ENCODE measurements at places on chromosomes 11 and 22.

- no peak for DNase-seq
These were observed 852.1 kb upstream of the LRRC4C start for GRCh38 chr11:42311514-42311913.

DNA sequence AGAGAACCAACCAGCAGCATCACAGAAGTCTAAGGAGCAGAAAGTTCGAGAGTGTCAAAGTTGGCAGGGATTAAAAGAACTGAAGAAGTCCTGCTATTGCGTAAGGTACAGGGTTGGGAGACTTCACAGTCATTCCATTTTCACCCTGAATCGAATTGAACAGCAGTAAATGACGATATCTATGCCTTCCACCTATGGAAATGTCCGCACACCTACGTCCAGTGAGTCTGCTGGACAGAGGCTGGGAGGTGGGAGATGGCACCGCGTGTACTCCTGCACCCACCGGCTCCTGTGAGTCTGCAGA lies 116.7 kb downstream of the MICAL3 start:
- no peak for DNase-seq

GRCh38 chr22:30198921-30199320 lies 47.6 kb downstream of the LIF start:
- DNase-seq = no peak

GRCh38 chr11:76689313-76690260 lies 19.0 kb upstream of the LRRC32 start:
- DNase-seq = no peak

- DNase-seq = no peak
These were observed 3.4 kb downstream of the TAGLN start for GRCh38 chr11:117202386-117203068.

- no peak for DNase-seq
These were observed 66.4 kb upstream of the KCNQ1OT1 start for GRCh38 chr11:2766166-2766565.

- no peak for DNase-seq
These were observed 53.5 kb upstream of the SLC35C1 start for GRCh38 chr11:45751430-45751829.

DNA sequence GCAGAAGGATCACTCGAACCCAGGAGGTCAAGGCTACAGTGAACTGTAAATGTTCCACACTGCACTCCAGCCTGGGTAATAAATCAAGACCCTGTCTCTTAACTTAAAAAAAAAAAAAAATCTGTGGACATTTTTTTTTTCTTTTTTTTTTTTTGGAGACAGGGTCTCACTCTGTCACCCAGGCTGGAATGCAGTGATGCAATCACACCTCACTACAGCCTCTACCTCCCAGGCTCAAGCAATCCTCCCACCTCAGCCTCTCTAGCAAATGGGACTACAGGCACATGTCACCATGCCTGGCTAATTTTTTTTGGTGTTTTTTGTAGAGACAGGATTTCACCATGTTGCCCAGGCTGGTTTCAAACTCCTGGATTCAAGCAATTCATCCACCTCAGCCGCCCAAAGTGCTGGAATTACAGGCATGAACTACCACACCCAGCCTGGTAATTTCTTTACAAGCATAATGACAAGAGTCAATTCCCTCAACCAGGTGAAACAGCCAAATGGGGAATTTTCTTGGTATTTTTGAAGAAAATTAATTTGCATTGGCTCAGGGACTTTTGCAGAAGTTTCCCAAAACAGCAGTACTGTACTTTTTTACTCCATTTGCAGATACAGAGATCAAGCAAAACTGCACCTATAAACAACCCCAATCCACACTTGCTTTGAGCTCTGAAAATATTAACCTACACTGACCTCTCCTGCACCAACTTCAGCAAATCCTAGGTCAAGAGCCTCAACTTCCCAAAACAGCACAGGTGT lies 44.0 kb downstream of the MRTFA start:
- no peak for DNase-seq

All from stimulated activated naive CD4-positive, alpha-beta T cell treated with Interleukin-2 at 50 U/mL for 16 hours (primary cell).